ENCODE measurements at places on chromosomes 2 and 18. TPM values are rescaled to one million over a fixed set of nuclear protein-coding genes. Genes with fewer than 3 reads are reported as not detected.

- no peak for DNase-seq
Measured at GRCh38 chr2:59777120-59777519, 776.3 kb downstream of the BCL11A start.

DNA sequence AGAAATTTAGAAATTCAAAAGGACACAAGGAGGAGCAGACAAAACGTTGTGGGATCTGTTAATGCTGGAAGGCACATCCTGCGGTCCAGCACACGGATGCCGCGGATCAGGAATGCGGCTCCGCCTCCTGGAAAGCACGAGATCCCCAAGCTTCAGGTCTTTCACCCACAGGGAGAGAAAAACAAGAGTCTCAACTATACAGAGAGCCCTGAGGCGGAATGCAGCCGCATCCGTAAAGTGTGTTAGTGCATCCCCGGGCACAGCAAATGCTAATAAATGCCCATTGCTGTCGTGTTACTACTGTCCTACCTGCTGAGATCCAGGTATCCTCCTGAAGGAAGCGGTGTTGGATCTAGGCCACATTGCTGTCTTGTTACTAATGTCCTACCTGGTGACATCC lies 303.9 kb downstream of the EIPR1 start:
- no peak for DNase-seq

- DNase-seq: peak; percentile 94
Measured at GRCh38 chr2:27086724-27087593, at the start of gene KHK. Gene KHK, plus strand, starts transcription at chr2:27086772. Its CDS starts 488 bp downstream, at chr2:27087260.

GRCh38 chr2:48600204-48600813 lies 17.3 kb upstream of the GTF2A1L start:
- no peak for DNase-seq

DNA sequence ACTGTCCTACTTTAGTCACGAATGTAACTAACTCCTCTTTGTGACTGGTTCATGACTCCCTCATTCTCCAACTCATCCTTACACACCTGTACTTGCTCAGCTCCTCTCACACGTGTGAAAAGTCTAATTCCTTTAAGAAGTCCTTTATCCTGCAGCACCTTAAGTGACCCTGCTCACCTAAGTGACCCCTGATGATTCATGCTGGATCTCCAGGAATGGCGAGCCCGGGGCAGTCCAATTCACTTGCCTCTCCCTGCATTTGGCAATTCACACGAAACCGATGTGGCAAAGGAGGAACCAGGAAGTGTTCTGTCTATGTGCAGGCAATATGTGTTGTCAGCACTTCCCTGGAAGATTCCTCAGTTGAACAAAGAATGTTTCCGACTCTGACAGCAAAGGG lies 189.8 kb upstream of the NABP1 start:
- no peak for DNase-seq

- DNase-seq: no peak
Measured at GRCh38 chr2:7819316-7819715, 862.5 kb upstream of the ID2 start.

GRCh38 chr2:14615760-14616159 lies 16.8 kb upstream of the LRATD1 start:
- no peak for DNase-seq

DNA sequence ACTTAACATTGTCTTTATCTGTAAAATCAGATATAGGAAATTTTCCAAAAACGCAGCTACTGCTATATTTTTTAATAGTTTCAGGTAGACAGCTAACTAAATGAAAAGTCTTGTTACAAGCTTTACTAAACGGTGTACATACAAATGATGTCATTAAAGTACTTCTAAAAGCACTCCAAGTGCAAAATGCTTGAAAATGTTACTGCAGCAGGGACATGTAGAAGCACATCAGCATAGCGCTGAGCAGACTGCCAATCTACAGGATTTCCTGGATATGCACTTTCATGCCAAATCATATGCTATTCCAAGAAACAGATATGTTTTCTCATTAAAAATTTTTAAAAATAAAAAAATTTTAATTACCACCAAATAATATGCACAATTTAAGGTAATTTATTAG lies 61.7 kb downstream of the SMAD2 start:
- DNase-seq: no peak

The CFC1B gene
- not detected for polyA plus RNA-seq

The FEV gene
- polyA plus RNA-seq: not detected

Measured in A549 (cell line).